ENCODE measurements at places on chromosomes 5 and 9. TPM values are rescaled to one million over a fixed set of nuclear protein-coding genes. Genes with fewer than 3 reads are reported as not detected.

GRCh38 chr5:132495667-132496190, 5.2 kb upstream of the IRF1 start:
- DNase-seq = peak; percentile 79

DNA sequence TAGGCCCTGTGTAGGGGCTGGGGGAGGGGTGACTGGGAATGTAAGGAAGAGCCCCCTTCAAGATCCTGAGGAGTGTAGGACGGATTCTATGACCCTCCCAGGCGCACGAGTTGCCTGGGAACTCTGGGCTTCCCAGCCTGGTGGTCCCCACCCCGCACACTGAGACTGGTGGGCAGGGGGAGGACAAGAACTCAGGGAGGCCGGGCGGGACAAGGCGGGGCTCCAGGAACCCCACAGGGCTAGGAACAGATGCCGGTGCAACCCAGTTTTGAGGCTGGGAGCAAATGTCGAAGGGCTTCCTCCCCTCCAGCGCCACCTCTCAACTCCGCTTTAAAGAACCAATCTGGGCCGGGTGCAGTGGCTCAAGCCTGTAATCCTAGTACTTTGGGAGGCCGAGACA, 1.3 kb upstream of the VDAC1 start:
- DNase-seq = no peak

GRCh38 chr5:37938076-37938852, 98.4 kb upstream of the GDNF start:
- no peak for DNase-seq

DNA sequence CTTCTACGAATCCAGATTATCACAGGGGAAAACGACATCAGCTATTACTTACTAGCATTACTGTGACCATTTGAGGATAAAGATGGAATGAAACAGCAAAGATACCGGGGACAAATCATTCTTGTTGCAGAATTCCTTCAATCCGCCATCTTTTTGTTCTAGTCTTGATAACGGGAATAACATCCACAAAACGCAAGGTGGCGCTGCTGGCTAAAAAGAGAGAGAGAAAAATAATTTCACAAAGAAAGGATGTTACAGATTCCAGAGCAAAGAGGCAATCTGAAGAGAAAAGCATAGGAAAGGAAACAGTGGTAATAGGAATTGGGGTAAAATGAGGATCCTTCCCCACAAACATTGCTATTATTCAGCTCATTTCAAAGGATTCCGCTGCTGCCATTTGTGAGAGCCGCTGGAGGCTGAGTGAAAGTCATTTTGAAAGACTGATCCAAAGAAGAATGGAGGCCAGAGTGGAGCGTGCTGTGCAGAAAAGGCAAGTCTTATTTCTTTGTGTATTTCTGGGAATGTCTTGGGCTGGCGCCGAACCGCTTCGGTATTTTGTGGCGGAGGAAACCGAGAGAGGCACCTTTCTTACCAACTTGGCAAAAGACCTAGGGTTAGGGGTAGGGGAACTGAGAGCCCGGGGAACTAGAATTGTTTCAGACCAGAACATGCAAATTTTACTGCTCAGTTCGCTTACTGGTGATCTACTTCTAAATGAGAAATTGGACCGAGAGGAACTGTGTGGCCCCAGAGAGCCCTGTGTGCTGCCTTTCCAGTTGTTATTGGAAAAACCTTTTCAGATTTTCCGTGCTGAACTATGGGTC, at the start of gene PCDHB7:
PCDHB7 (plus strand) TSS at position 264 of the 824 bp plus-strand sequence; CDS start at position 456, 192 bp downstream.
- peak; percentile 58 for DNase-seq

- DNase-seq = no peak
Observed at GRCh38 chr5:142601432-142601831, 84.5 kb downstream of the FGF1 start.

DNA sequence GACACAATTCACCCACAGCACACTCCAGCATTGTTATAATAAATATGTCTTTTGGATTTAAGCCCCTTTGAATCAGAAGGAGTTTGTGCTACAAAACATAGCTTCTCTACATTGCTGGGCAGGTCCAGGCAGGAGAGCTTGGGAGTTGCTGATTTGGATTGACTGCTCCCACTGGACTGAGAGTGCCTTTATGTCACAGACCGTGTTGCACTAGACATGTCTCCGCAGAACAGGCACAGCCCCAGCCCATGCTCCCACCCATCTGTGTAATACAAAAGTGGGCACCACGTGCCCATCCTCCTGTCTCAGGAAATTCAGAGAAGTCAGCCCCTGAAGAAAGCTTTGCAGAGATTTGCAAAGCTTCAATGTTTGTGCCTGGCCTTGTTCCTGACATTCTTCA, 117.1 kb downstream of the MED10 start:
- DNase-seq = no peak

DNA sequence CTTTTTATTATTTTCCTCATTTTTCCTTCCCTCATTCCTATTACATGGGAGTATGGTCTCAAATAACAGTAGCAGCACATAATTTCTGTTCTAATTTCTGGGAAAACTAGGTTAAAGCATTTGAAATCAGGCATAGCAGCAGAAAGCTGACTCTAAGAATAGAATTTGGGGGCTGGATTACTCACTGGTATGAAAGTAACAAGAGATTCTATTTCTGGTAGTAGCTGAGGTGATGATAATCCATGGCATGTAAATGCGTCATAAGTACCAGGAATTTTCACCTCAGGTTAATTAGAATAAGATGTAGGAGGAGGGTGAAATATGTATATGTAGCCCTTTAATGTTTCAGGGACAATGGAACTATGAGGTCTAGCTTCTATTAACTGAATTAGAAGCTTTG, 662.0 kb downstream of the PTPRD start:
- DNase-seq = no peak

DNA sequence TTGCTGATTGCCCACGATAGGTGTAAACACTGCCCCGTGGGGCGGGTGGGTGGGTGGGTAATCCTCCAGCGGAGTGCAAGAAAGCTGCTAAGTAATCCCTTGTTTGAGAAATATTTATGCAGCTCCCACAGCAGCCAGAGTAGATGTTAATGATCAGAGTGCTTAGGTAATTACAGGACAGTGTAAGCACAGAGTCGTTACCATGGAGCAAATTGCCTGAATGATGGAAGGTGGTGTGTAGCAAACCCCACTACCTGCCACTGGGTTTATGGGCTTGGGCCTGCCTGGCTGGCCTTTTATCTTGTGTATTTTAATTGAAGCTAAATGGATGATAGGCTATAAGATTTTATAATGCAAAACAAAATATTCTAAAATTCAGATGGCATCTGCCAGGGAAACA, 110.0 kb downstream of the COL5A1 start:
- DNase-seq = no peak

GRCh38 chr9:92527832-92528521, 7.8 kb downstream of the ECM2 start:
- DNase-seq = no peak

DNA sequence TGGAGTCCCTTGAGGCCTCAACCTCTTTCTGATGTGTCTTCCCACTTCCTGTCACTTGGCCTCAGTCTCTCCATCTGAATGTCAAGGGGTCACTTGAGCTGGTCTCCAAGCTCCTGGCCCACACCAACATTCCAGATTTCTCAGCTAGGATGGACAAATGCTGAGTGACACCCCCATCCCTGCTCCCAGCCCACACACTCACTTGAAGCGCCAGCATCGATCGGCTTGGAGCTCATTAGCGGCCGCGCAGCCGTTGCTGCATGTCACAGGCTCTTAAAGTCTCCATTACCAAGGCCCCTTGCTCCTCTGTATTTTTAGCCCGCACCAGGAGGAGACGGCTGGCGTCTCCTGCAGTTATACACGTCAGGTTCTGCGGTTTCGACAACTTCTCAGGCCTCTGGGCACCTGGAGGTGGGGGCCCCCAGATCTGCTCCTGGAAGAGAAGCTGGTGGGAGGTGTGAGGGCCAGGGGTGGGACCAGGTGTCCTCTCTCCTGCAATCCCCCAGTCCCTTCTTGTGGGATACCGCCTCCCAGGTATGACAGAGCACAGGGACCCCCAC, 33.4 kb upstream of the ARAP3 start:
- DNase-seq = no peak

DNA sequence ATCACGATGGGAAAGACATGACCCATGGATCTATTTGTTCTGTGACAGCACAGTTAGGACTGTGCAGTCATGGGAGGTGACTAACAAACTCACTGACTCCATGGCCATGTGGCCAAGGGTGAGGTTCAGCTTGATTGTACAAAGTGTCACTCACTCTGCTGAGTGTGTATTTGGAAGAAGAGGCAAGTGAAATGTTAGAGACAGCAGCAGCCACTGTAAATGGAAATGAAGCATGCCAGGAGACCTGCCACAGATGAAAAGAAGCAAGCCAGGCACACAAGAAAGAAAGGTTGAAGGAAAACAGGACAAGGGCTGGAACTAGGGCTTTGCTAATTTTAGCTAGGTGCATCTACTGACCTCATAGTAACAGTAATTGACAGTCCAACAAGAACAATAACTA, 42.7 kb upstream of the PALM2AKAP2 start:
- DNase-seq = no peak

GRCh38 chr5:87354496-87354895, 58.2 kb downstream of the CCNH start:
- no peak for DNase-seq

GRCh38 chr5:109644829-109645228, 44.9 kb upstream of the MAN2A1 start:
- DNase-seq = no peak

DNA sequence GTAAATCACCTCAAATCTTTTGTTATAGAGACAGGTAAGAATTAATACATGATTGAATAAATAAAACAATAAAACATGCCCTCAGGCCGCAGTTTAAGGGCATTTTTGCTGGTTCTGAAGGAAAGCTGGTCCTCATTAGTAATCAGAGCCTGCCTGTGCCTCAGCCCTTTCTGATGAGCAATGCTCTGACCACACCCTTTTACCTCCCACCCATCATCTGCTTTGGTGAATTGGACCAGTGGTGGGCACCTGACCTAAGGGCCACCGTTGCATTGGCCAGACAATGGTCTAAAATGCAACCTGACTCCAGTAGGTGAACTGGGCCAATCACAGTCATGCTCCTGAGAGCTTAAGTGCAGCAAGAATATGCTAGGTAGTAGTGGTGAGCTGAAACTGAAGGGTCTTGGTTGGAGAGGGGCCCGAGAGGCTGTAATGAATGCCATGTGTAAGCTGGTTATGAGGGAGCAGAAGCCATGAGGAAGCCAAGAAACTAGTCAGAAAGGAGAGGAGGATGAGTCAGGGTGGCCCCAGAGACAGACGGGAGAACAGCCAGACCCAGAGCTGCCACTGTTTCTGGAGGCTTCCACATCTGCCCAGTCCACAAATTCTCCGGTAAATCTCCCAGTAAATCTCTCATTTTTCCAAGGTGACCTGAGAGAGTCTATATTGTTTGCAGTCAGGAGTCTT, 45.5 kb upstream of the ZSWIM6 start:
- DNase-seq = no peak

DNA sequence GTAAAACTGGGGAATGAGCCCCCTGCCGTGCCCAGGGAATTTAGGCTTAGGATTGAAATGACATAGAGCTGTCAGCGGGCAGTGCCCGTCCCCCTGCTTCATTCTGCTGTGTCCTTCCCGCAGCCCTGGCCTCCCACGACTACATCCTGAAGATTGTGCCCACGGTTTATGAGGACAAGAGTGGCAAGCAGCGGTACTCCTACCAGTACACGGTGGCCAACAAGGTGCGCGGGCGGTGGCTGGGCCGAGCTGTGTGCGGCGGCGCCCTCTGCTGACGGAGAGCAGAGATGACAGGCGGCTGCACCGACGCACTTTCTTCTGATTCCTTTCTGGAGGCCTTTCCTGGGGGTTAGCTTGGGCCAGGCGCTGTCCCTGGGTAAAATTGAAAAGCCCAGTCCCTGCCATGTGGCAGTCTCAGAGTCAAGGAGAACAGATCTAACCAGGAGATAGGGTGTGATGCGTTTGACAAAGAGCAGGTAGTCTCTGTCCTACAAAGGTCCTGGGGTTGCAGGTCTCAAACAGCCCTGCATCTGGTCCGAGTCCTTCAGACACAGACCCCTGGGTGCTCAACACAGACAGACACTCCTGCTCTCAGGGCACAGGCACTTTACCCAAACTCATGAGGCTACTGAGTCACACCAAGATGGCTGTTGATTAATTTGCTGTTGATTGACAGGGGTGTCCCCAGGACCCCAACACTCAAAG, 26.8 kb upstream of the RPL26L1 start:
- peak; percentile 79 for DNase-seq

- DNase-seq = no peak
Observed at GRCh38 chr9:137078701-137079400, 1.5 kb downstream of the UAP1L1 start.

DNA sequence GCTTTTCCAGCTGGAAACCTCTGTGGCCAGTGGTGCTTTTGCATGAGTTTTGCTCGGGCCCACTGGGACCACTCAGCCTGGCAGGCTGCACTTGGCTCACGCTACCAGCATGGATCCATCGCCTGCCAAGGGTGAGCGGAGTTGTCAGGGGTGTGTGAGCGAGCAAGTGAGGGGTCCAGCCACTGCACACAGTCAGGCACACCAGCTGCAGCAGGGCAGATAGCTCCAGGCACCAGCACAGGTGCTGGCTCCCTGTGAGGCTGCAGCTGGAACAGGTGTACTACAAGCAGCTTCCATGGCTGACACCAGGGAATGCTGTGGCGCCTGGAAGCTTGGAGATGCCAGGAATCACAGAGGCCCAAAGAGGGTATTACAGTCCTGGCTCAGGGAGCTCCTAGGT, 391.2 kb upstream of the SGCD start:
- DNase-seq = no peak

DNA sequence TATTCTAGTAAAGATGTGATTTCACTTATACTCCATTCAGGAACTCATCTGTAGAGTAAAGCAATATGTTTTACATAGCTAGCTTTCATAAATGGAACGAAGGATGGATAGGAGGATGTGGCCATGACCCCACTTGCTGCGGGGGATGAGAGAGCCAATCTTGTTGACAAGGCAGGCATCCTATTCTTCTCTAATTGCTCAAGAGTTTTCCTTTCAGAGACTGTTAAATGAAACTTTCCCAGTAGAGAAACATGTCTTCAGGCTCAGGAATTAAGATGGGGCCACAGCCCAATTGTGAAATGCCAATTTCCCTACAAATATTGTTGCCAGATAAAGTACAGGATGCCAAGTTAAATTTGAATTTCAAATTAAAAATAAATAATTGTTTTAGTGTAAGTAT, 196.2 kb upstream of the TUT7 start:
- DNase-seq = no peak

- DNase-seq = no peak
Observed at GRCh38 chr5:126881821-126882600, 105.1 kb downstream of the LMNB1 start.

GRCh38 chr9:99666571-99666970, 155.1 kb upstream of the NR4A3 start:
- no peak for DNase-seq

DNA sequence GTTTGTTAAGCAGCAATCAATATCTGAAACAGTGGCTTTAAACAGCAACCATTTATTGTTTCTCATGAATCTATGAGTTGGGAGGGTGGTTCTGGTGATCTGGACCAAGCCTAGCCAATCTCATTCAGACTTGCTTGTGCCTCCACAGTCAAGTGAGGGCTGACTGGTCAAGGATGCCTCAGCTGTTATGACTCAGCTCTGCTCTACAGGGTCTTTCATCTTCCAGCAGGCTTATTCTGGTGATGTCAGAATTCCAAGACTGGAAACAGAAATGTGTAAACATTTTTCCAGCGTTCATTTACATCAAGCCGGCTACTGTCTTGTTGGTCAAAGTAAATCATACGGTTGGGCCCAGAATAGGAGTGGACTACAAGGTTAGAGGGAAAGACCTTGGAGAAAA, 2.5 kb upstream of the PIP5K1B start:
- DNase-seq = no peak

Gene MOB3B
- total RNA-seq = 3.0 TPM

Gene IFNK
- 0.24 TPM for total RNA-seq

Gene TICAM2
- 0.72 TPM for total RNA-seq

Gene UNC13B
- 5.4 TPM for total RNA-seq

Gene CCL28
- total RNA-seq = 5.4 TPM

Gene CYLC2
- not detected for total RNA-seq

Gene FASTKD3
- total RNA-seq = 4.0 TPM

Gene SPINK6
- not detected for total RNA-seq
